ENCODE measurements at places on chromosomes 7 and 10.

DNA sequence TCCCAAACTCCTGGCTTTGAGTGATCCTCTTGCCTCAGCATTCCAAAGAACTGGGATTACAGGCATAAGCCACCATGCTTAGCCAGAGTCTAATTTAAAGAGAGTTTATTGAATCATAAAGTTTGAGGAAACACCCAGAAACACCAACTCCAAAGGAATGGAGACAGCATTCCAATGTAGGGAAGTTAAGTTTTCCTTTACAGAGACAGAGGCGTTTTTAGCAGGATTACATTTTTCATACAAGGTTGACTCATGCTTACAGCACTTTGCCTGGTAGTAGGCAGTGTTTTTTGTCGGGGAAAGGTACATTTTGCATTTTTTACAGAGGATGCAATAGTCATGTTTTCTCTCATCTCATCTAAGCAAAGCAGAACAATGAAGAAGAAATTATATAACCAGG is 18.9 kb upstream of the OPN4 start:
- DNase-seq = no peak

DNA sequence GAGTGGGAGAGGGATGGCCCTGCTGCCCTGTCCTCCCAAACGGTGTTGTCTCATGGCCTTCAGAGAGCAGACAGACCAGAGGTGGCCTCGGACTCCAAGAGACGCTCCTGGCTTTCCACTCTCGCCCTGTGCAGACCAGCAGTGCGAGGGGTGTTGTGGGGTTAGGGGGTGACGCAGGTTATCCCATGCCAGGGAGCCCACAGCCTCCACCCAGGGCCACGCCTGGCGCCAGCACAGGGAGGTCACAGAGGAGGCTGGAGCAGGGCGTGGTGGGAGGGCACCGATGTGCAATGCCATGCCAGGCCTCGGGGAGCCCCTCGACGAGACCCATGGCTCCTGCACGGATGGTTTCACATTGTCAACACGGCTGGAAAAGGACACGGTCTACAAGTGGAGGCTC is 52.1 kb downstream of the INPP5A start:
- no peak for DNase-seq

- peak; percentile 32 for DNase-seq
Measured at GRCh38 chr10:95287281-95287680, 3.5 kb downstream of the PDLIM1 start.

- no peak for DNase-seq
Measured at GRCh38 chr10:75399461-75400162, 2.0 kb downstream of the ZNF503 start.

- DNase-seq = no peak
Measured at GRCh38 chr7:26370011-26370410, 78.3 kb downstream of the SNX10 start.

- DNase-seq = no peak
Measured at GRCh38 chr7:143147070-143147469, 15.2 kb downstream of the PIP start.

DNA sequence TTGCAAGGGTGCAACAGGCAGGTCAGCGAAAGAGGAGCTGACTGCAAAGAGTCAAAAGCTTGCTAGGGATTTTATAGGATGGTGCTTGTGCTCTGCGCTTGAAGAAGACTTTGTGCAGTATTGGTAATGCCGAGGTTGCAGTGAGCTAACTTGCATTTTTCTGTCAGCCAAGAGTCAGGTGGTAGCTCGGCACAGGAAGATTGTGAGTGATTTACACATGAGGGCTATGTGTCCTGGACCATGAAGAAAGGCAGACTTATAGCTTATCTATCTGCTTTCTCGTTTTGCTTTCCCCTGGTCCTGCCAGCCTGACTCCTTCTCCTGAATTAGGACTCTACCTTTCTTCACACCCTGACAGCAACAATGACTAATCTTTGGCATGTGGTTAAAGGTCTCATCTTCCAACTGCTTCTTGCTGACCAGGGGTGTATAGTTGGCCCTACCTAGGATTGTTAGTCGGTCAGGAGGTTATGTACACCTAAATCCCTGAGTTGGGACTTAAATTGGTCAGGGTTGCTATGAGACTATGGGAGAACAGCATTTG is 4.1 kb upstream of the SYPL1 start:
- no peak for DNase-seq

GRCh38 chr7:24578052-24578451 is 4.8 kb downstream of the PALS2 start:
- no peak for DNase-seq

GRCh38 chr10:129767751-129768150 is 196.3 kb downstream of the EBF3 start:
- peak; percentile 40 for DNase-seq

GRCh38 chr7:30817371-30817767 is 46.2 kb downstream of the MINDY4 start:
- peak; percentile 49 for DNase-seq

DNA sequence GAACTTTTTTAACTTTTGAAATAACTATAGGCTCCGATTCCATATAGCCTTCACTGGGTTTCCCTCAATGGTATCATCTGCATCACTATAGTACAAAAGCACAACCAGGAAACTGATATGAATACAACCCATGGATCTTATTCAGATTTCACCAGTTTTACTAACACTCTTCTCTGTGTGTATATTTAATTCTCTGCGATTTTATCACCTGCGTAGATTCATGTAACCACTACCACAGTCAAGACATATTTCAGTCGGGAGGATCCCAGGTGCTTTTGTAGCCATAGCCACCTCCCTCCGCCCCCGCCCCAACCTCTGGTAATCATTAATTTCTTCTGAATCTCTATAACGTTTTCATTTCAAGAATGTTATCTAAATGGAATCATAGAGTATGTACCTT is 82.8 kb upstream of the C7orf33 start:
- no peak for DNase-seq

DNA sequence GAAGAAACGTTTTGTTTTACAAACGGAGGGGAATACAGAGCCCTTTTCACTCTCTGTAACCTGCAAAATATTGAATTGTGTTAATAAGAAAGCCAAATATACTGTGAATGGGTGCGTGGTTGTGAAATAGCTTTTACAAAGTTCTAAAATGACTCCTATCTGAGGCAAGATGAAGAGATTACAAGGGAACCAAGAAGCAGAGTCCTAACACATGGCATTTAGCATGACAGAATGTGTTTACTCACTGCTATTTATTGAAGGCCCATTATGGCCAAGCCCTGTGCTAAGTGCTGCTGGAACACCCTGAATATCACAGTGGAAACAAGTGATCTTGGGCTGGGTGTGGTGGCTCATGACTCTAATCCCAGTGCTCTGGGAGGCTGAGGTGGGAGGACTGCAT is 12.9 kb downstream of the JCAD start:
- no peak for DNase-seq

DNA sequence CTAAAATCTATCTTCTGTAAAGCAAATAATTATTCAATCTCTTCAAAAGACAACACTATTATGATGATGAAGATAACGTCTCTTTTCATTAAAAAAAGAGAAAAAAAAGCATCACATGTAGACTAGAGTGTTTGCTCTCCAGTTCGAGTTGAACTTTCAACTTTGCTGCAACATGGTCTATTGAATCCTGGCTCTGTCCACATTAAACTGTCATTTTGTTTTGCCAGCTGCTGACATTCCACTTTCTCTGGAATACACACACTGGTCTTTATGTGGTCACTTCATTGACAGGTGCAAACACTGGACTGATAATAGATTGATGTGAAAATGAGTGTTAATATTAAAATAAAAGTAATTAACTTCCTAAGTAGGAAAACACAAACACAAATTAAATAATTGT is 61.7 kb downstream of the PTF1A start:
- no peak for DNase-seq

DNA sequence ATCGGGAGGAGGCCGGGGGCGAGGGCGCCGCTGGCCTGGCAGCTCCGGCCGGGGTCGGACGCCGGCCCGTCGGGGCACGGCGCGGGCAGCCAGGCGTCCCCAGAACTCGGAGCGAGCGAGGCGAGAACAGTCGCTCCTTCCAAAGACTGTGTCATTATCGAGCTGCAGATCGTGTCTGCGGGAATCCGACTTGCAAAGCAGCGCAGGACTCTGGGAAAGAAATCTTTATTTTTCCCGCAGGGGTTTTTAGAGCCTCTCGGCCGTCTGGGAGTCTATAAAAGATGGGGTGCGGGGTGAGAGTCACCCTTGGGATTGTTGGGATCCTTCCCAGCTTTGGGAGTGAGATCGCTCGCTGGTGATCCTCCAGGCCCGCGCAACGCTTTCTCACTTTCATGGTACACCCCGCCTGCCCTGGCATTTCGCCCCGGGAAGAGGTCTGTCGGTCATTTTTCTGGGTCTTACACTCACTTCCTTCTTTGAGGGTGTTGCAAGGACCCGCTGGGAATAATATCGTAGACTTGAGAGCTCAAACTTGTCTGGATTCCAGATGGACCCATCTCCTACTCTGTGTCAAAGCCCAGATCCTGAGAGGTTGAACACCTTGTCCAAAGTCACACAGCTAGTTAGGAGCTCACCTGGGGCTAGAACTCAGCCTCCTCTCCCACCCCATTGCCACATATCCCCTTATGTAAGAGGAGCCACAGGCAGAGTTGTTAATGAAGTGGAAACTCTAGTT is 1.0 kb downstream of the UBTD1 start:
- no peak for DNase-seq

GRCh38 chr7:104859754-104860426 is 154.1 kb upstream of the KMT2E start:
- no peak for DNase-seq

DNA sequence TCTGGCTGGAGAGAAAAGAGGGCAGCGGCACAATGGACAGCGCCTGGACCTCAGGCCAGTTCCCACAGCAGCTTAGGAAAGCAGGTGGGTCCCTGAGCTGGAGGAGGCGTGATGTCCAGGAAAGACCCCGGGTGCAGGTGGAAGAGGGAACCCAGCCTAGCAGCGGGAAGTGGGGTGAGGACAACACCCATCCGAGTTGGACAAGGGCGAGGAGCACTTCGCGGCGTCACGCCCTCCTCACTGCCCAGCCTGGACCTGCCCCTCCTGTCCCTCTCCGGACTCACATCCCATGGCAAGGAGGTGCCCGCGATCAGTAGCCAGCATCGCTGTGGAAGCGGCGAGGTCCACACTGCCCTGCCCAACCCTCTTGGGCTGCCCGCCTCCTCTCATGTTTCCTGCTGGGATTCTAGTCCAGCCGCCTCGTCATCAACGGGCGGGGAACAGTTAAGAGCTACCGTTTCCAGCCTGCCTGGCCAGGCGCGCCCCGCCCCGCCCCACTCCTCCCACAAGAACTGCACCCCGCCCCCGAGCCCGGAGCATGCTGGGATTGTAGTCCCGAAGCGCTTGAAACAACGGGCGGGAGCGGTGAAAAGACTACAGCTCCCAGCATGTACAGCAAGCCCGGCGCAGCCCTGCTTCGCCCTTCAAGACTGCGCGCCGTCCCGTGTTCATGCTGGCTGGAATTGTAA is 930.6 kb upstream of the ZNF722 start:
- DNase-seq = peak; percentile 67

DNA sequence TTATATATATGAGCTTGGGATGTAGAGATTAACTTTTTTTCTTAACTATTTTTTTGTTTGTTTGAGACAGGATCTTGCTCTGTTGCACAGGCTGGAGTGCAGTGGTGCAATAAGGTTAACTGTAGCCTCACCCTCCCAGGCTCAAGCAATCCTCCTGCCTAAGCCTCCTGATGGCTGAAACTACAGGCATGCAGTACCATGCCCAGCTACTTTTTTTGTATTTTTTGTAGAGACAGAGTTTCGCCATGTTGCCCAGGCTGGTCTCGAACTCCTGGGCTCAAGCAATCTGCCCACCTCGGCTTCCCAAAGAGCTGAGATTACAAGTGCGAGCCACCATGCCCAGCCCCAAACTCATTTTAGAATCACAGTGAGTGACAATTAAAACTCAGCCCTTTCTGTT is 105.2 kb downstream of the CUBN start:
- no peak for DNase-seq
